ENCODE measurements at places on chromosomes 5 and 9.

DNA sequence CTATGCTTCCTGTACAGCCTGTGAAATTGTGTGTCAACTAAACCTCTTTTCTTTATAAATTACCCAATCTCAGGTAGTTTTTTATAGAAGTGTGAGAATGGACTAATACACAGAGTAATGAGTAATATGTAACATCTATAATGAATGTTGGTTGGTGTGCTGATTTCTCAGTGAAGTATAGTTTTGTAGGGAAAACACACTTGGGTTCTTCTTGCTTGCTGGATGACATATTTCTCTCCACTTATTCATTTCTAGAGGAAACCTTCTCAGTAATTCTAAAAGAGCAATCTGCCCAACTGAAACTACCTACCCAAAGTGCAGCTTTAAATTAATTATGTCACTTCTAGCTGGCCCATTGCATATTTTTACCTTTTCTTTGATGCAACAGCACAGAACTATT is 81.1 kb upstream of the RORB start:
- DNase-seq: no peak

GRCh38 chr9:13450723-13451122 is 171.2 kb upstream of the MPDZ start:
- DNase-seq: no peak

DNA sequence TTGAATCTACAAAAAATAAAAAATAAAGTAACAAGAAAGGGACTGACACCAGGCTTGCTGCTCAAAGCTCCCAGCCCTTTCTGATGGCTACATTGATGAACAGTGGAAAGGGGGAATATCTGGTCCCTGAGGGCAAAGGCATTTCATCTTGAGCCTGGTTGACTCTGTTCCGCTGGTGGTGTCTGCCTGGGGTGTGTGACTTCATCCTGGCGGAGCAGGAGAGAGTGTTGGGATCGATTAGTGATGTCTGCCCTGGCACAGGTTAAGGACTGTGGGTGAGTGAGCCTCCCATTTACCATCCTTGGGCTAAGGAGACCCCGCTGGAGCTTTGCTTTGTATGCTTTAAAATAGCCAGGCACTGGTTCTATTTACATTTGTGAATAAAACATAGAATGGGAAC is 56.9 kb upstream of the ASS1 start:
- no peak for DNase-seq

- DNase-seq: no peak
These were observed 74.7 kb upstream of the RASGRF2 start for GRCh38 chr5:80885396-80886000.

All from AG09319 (cell line).